ENCODE measurements at places on chromosomes 11 and 22.

DNA sequence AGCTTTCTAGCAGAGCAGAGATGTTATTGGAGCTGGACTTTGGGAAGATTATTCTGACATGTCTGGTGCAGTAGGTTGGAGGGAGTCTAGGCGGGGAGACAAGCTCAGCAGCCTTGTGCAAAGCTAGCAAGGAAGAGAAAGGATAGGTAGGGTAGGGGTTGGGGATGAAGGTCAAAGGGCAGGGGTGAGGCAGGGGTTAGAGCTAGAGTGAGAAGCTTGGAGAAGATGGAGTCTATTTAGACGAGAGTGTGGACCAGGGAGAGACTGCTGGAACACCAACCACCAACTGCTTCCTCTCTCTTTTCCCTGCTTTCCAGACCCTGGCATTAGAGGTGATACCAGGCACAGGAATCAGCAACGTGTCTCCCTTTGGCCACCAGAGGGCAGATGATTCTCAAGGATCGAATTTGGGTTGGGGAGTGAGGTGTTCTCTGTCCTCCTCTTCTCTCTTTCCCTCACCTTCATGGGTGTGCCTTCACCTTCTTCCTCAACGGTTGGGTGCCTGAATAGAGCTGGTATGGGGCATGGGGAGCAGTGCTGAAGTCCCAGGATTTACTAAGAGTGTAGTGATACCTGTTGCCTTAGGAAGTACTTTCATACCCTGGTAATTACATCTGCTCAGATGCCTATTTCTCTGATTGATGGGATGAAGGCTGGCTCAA is 1.8 kb upstream of the MARK2 start:
- peak; percentile 84 for DNase-seq

GRCh38 chr11:3160252-3161031 is 4.7 kb downstream of the OSBPL5 start:
- peak; percentile 50 for DNase-seq

- no peak for DNase-seq
Measured at GRCh38 chr11:19808076-19808911, 95.7 kb downstream of the NAV2 start.

- no peak for DNase-seq
Measured at GRCh38 chr11:11313902-11314692, 39.0 kb downstream of the CSNK2A3 start.

DNA sequence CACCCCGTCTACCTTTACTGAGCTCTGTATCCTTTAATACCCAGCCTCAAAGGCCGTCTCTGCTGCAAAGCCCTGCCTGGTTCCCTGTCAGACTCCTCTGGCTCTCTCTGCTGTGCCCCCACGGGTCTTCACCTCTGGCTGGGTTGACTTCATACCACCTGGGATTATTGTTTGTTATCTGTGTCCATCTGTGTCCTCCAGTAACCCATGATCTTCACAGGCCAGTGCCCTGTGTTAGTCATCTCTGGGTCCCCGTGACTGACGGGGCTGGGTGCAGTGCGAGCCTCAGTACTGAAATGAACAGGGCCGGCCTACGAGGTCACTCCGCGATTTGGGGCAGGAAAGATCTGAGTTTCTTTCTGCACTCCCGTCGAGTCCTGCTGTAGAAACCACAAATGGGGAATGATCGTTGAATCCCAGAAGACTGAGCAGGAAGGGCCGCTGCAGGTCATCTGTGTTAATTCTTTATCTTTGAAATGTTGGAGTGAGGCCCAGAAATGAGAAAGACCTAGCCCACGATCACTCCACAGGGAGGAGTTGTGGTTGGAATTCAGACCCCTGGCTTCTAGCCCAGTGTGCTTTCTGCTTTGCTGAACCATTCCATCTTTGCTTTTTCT is 12.3 kb upstream of the TUB start:
- no peak for DNase-seq

DNA sequence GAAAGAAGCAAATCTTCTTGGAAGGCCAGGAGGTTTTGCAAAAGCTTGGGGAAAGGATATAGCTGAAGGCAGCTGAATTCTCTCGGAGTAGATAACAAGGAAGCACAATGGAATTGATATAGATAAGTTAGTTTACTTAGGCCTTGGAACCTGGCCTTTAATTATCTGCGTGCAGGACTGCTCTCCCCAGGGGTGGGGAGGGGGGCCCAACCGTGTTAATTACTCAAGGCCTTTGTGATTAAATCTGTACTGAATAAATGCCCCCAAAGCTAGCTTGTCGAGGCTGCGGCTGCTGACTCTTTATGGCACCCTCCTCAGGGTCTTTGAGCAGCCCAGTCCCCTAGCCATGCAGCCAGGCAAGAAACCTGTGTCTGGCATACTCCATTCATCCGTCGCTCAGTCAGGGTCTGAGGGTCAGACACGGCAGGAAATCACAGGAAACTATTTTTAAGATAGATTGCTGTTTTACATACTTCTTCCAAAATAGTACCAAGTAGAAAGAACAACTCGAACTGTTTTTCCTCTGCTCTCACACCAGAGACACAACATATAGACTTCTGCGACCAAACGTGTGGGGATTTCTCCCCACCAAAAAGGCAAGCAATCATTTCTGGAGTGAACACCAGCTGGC is 36.5 kb downstream of the MS4A2 start:
- DNase-seq: no peak

DNA sequence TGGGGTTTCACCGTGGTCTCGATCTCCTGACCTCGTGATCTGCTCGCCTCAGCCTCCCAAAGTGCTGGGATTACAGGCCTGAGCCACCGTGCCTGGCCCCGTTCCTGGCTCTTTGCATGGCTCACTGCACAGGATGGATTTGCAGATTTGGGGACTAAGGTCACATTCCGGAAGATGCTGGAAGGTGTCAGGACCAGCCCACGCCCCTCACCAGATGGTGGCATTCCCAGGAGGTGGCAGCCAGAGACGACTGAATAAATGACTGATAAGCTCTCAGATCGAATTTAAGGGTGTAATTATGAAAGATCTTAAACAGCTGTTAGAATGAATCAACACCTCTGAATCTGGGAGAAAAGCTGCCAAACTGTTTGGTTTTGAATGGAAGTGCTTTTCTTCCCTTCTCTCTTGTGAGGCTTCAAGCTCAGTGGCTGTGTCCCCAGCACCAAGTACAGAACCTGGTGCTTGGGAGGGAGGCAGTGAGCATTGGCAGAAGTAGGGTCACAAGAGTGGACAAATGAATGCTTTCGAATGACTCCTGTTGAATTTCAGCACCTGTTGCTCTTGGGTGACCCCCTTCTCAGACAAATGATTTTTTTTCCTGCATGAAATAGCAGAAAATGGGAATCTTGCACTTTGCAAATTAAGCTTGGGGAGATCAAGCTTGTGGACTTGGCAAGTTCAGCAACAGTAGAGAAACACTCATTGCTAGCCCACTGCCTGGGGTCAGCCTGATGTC is 69.6 kb downstream of the KIAA1671 start:
- no peak for DNase-seq

GRCh38 chr11:75853971-75854370 is 39.0 kb downstream of the UVRAG start:
- no peak for DNase-seq

GRCh38 chr22:45318558-45319323 is 9.0 kb downstream of the FAM118A start:
- DNase-seq: peak; percentile 77

DNA sequence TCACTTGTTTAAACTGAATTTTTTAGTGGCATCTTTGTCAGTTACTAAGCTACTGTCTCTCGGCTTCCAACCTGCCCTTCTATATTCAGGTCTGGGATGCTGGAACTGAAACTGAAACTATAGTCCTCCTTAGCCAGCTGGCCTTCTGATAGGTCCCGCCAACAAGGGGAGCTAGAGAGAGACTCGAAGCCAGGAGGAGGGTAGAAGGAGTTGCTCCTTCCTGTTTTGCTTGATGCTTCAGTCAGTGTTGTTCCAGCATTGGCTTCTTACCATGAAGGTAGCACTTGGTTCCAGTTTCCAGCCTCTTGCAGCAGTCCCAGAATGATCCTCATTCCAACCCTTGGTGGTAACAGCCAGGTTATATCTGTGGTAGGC is 32.9 kb upstream of the HORMAD2 start:
- peak; percentile 8 for DNase-seq

DNA sequence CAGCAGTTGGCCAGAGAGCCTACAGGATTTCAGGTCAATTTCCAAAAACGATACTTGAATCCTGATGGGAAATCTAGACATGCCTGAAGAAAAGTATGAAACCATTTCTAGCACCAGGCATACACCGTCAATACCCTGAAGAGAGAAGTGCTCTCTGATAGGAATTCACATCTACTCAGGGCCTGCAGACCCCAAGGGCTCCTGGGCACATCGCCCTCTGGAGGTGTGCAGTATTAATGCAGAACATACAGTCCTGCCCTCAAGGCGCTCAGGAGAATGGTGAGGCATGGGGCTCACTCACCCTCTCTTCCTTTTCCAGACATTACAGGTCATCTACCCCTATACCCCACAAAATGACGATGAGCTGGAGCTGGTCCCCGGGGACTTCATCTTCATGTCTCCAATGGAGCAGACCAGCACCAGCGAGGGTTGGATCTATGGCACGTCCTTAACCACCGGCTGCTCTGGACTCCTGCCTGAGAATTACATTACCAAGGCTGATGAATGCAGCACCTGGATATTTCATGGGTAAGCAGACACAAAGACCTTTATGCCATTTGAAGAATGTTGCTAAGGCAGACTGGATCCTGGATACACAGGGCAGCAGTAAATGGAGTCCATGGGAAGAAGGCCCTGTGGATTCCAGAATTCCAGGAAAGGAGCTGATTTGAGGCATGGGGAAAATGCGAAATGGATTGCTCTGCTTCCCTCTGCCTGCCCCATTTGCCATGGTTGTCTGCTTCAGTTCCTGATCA is 49.3 kb upstream of the CRTAM start:
- no peak for DNase-seq

- no peak for DNase-seq
Measured at GRCh38 chr22:27537501-27537900, 264.1 kb downstream of the MN1 start.

- no peak for DNase-seq
Measured at GRCh38 chr22:27435844-27436576, 365.5 kb downstream of the MN1 start.

DNA sequence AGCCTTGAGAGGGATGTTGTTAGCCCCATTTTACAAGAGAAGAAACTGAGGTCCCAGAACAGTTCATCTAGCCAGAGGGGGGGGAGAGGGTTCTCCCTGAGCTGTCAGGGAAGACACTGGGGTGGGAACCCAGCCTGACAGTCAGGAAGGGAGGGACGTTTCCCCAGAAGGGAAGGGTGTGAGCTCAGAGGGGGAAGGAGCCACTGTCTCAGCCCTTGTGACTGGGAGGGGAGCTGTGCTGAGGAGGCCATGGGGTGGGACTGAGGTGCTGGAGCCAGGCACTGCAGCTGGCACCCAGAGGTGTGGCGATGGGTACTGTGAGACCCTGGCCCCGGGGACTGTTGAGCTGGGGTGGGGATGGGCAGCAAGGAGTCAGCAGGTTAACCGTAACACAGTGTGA is 35.7 kb downstream of the DAGLA start:
- DNase-seq: no peak

- no peak for DNase-seq
Measured at GRCh38 chr11:79052544-79052943, 388.3 kb downstream of the TENM4 start.

GRCh38 chr11:64014356-64014755 is 21.4 kb upstream of the FLRT1 start:
- no peak for DNase-seq

DNA sequence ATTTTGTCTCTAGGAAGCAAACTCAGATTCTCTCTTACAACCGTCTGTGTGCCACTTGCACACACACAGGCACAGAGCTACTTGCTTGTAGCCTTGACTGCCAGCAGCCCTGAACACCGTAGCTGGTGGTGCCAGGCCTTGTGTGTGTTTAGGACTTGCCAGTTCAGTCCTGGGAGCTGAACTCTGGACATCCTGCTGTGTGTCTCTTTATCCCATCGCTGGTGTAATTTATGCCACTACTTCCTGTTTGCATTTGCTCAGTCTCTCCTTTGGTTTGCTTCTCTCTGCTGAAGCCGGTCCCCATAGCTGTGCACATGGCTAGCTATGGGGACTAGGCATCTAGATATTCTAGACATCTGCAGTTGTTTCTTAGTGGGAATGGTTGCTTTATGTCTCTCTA is 24.0 kb downstream of the MARK2 start:
- no peak for DNase-seq

- peak; percentile 70 for DNase-seq
Measured at GRCh38 chr11:119315131-119316015, 1.6 kb downstream of the MCAM start.

DNA sequence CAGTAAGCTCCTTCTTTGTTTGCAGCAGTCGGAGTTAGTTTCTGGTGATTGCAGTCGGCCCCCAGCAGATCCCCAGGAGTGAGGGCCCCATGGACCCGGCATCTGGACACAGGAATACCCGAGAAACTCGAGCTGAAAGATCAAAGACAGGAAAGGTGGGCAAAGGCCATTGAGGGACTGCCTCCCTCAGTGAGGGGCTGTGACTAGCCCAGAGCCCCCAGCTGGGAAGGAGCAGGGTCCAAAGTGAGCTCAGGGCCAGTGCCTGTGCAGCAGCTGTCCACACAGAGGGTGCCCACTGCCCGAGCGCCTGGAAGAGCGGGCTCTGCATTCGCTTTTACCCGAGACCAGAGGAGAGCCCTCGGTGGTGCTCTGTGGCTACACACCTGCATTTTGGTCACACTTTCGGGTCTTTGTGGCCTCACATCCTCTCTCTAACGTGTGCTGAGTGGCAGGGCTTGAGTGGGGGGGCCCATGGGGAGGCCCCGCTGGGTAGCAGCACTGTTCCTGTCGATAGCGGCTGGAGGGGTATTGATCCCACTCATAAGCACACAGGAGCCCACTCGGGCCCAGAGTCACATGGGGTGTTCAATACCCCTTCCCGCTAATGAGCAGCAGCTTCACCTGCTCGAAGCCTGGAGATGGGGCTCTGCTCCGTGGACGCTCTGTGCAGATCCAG is 532.9 kb downstream of the TBC1D22A start:
- no peak for DNase-seq

GRCh38 chr22:39410264-39410663 is 10.7 kb downstream of the TAB1 start:
- no peak for DNase-seq

GRCh38 chr22:19680911-19681862 is 33.1 kb upstream of the SEPTIN5 start:
- DNase-seq: no peak

DNA sequence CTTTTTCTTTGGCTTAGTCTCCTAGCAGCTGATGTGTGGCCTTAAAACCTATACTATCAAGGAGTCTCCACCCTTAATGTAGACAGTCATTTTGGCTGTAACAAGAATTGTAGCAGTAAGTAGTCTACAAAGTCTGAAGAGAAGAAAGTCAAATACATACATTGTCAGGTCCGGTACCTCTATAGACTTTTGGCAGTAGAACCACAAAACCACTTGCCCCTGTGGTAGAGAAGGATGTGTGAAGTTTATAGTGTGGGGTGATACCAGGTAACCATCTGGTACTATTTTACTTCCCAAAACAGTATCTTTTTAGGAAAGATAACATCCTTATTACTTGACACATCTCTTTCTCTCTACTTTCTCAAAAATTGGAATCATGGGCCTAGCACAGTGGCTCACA is 15.1 kb downstream of the ATG13 start:
- no peak for DNase-seq

GRCh38 chr22:49660794-49661781 is 166.6 kb downstream of the BRD1 start:
- DNase-seq: peak; percentile 49

GRCh38 chr11:66879999-66880398 is 23.1 kb downstream of the LRFN4 start:
- DNase-seq: no peak

- no peak for DNase-seq
Measured at GRCh38 chr11:72737336-72737735, 14.9 kb downstream of the ARAP1 start.
